ENCODE measurements at places on chromosomes 11 and 22.
A peak's percentile ranks its signal among the peaks of the same experiment; 100 is the strongest.

DNA sequence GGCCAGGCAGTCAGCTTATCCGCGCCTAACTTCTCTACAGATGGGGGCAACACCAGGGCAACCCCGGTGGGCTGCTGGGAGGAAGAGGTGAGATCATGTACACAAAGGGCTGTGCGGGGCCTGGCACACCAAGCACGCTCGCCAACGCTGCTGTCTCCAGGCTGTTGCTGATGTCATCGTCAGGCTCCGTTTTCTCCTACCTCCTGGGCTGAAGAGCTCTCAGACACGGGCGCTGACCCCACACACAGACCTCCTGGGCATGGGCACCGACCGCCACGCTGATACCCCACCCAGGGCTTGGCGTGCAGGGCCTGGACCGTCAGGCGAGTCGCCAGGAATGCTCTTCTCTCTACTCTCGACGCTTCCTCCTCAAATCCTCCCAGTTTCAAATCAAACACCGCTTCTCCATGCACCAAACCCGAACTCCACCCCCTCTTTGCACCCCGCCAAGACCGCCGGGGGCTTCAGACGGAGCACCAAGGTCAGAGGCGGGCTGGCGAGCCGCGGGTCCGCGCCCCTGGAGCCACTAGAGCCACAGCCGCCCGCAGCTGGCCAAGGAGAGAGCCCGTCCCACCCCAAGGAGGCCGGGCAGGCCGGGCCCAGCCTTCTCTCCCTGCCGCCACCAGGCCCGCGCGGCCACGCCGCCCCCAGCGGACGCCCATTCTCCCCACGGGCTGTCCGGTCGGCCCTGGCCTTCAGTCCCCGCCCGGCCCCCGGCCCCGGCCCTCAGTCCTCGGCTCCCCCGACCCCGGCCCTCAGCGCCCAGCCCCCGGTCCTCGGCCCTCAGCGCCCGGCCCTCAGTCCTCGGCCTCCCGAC lies 772 bp downstream of the SBF1 start:
- DNase-seq, result no peak

DNA sequence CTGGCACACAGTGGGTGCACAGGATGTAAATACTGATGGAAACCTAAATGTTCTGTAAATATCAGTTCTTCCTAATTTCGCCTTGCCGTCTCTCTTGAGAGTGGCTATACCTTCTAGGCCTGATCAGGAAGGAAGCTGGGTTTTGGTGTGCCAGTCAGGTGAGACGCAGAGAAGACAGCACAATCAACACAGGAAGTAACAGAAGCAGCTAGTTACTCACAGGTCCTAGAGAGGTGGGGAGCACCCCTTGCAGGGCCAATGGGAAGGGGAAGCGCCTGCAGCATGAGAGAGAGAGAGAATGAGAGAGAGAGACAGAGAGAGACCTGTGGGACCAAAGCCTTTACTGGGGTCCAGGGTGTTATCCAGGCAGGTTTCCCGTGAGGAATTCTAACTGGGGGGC lies 80.8 kb downstream of the FBLN1 start:
- DNase-seq, result peak; percentile 49

- DNase-seq, result no peak
These were observed 39.4 kb downstream of the ZBTB16 start for GRCh38 chr11:114098927-114099326.

- DNase-seq, result no peak
These were observed 22.8 kb upstream of the TP53AIP1 start for GRCh38 chr11:128965485-128965884.

DNA sequence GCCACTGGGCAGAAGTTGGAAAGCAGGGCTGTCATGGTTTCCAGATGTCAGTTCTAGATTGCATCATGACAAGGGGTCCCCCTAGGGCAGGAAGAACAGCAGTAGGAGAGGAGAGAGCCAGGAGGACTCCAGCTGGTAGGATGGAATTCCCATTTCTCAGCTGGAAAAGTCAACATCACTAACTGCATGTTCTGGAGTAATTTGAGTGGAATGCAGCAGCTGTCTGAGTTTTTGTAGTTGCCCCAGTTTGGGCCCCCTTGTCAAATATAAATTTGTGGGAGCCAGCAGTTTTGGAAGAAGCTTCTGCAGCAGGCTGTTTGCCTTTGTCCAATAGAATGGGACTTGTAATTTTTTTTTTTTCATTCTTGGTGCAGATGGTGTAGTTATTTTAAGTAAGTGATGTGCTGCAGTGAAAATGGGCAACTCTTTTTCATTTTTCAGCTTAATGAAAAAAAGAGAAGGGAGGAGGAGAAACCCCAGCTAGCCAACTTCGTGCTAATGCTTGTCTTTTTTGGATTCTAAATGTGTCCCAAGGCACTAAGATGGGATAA lies 86.9 kb downstream of the LDLRAD3 start:
- DNase-seq, result no peak

DNA sequence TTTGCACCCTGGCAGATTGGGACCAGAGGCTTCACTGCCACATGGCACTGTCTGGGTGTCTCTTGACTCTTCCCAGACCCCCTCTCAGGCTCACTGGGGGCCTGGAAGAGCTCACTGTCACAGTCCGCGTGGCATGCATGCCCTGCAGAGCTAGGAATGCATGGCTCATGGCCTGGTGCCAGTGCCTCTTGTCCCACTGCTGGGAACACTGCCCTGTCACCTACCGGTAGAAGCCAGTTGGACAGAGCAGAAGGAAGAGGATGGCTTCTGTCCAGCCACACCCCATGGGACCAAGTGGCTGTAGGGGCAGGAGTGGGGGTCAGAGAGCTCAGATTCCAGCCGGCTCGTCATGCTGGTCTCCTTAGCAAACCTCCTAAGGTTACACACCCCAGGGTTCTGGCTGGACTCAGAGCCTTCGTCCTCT lies 29.7 kb downstream of the MB start:
- no peak for DNase-seq

DNA sequence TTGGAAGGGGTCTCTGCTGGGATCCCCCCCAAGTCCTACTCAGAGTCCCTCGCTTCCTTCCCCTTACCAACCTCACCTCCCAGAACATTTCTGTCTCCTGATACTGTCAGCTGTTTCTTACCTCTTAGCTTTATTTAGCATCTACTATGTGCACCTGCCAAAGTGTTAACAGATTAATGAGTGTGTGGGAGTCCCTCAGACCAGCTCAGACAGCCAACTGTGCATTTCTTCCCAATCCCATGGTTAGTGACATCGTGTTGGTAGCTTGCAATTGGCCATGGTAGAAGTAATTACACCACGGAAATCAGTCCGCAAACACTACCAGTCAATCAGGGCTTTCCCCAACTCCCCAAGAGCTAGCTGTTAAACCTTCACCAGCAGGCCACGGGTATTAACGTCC lies 150.6 kb downstream of the DSCAML1 start:
- no peak for DNase-seq

DNA sequence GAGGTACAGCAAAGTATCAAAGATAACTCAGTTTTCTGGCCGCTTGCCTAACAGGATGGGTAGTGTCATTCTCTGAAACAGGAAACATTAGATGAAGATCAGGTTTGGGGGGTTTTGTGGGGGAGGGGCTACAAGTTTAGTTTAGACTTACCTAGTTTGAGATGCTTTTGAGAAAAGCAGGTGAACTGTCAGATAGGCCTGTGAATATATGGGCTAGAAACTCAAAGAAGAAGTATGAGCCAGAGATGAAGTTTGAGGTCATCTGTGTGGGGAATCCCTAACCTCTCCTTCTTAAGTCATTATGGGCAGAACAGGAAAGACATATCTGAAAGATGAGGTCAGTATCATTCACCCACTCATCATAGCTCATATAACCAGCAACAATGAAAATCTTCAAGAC lies 11.9 kb downstream of the HOATZ start:
- no peak for DNase-seq

- no peak for DNase-seq
These were observed 19.7 kb downstream of the ZNF195 start for GRCh38 chr11:3359092-3359824.

GRCh38 chr11:103085758-103086365 lies 6.1 kb downstream of the DCUN1D5 start:
- DNase-seq, result no peak

DNA sequence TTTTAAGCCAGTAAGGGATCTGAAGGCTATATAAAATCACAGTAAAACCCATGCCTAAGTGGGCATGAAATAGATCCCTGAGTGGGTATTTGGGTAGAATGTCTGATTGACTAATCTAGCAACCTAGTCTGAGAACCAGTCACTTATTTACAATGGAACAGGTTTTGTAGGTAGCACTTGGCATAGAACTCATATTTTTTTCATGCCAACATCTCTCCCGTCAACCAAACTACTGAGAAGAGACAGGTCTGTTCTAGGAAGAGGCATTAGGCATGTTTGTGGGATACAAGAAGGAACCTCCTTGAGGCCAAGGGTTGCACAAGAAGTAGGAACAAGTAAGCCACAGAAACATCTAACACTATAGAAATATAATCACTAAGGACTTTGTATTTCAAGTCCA lies 840.4 kb upstream of the TENM4 start:
- no peak for DNase-seq

GRCh38 chr11:9263840-9264315 lies 1.3 kb downstream of the DENND5A start:
- peak; percentile 66 for DNase-seq

DNA sequence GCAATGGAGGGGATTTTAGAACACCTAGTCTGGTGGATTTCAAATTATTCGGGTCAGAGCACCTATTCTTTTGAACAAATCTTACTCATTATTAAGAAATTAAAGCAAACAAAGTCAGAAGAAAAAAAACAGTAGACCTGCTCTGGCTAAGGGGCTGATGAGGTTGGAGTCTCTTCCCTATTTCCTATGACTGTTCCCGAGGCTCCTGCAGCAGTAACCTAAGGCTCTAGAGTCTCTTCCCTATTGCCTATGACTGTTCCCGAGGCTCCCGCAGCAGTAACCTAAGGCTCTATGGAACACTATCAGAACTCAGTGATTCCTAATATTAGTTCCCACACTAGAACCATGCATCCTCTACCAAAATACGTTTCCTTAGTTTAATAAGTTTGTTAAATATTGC lies 607.9 kb downstream of the NTM start:
- DNase-seq, result no peak

DNA sequence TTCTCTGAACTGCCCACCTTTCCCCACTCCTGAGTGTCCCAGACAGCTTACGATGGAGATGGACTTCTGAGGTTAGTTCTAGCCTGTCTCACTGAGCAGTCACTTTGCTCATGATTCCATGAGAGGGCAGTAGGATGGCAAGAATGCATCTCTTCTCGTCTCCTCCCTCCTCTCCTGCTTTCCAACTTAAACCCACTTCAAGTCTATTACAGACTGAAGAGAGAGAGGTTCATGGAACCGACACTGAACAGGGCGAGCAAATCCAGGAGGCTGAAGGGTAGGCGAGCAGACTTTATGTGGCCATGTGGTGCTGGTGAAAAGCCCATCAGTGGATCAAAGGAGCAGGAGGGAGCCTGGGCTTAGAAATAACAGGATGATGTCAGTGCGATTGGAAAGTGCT lies 38.6 kb downstream of the CEP164 start:
- no peak for DNase-seq
